ENCODE measurements at places on chromosomes 2 and 18.
A peak's percentile ranks its signal among the peaks of the same experiment; 100 is the strongest.

GRCh38 chr2:96832754-96833507, 10.9 kb downstream of the ANKRD23 start:
- peak; percentile 74 for DNase-seq

- no peak for DNase-seq
Measured at GRCh38 chr18:80196528-80197320, 50.6 kb downstream of the PARD6G start.

GRCh38 chr2:133972786-133973185, 281.1 kb upstream of the MGAT5 start:
- DNase-seq, result no peak

DNA sequence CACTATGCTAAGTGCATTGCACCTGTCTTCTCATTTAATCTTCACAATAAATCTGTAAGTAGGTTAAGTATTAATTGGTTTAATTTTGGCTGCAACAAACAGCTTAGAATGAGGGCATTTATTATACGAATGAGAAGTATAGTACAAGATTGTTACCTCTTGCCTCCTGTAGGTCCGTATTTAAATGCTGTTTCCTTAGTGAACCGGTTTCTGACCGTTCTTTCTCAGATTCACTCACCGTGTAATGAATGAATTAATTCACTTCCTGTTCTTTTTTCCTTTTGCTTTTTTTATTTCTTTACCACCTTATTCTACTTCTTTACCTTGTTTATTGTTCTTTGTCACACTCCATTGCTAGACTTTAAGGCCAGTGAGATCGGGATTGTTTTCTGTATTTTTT, 153.8 kb upstream of the RASGRP3 start:
- DNase-seq, result no peak

GRCh38 chr2:173523497-173523896, 168.8 kb downstream of the CDCA7 start:
- DNase-seq, result no peak

- DNase-seq, result no peak
Measured at GRCh38 chr2:76075126-76075525, 364.4 kb upstream of the GCFC2 start.

DNA sequence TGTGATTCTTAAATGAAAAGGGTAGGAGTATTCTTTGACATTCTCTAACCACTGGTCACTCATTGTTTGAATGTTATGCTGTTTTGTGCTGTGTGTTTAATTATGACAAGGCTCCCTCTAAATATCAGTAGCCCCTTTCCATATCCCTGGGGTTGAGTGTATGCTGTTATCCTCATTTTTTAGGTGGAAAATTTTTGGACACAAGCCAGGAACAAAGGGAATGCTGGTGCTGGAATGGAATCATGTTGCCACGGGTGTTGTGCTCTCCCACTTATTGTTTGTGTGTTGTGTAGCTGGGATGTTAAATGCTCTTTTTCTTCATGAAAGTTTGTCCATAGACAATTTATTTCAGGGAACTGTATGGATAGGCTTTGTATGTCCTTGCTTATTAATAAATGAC, 43.3 kb downstream of the ZNF532 start:
- no peak for DNase-seq

DNA sequence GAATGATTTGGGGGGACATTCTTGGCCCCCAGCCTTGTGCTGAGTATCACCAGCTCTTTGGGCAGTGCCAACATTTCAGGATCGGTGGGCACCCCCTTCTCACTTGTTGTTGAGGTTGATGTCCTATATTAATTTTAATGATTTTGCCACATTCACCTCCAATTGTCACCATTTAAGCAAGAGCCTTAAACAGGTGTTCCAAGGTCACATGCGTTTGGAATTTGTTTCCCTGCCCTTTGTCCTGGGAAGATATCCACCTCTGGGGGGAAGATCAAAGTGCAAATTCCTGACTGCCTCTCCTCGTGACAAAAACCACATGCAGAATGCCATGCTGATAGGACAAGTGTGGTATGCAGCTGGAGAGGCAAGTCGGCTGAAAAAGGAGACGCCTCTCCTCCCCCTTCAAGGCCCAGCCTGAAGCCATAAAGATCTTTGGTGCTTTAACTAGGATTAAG, 72.5 kb upstream of the ID2 start:
- DNase-seq, result no peak

DNA sequence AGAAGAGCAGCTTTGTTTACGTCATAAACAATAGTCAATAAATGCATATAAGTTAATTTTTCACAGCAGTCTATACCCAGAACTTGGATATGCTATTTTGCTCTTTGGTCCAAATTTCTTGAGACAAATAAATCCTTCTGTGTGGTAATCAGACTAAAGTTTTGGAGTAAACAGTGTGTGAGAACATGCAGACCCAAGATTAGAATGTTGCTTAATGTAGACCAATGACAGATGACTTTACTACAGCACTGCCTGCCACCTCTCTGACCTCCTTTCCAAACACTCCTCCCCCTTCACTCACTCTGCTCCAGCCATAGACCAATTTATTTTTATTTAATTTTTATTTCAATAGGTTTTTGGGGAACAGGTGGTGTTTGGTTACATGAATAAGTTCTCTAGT, 115.3 kb upstream of the TANK start:
- DNase-seq, result no peak

- no peak for DNase-seq
Measured at GRCh38 chr2:101706819-101707177, 9.3 kb downstream of the MAP4K4 start.

DNA sequence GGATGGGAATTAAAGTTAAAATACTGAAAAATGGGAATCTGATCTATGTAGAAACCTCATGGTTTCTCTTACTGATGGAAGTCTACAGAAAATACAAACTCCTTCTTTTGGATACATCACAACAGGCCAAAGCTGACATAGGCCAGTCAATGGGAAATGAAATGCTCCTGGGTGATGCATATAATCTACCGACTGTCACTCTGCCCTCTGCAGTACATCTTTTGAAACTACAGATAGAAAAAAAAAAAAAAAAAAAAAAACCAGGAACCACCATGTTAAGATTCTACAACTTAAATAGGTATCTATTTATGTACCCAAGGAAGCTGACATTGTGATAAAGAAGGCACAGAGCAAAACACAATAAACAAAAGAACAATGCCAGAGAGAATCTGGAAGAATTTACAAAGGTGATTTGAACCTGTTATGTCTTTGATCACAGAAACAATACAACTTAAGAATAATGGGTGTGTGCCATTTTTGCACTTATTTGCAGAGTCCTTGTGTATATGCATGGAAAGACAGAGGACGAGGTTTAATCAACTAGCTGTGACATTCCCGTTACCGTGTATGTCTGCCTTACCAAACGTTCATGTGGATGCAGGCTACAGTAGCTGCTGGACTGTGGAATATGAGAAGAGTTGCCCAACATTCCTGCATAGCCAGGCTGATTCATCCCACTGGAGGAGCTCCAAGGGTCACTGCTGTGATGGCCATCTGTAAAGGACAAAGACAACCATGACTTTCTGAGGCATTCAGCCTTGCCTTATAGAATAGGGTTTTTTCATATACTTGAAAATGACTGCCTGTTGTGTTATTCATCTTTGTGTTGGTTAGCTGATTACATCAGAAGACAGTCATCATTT, 312.7 kb downstream of the TCF4 start:
- no peak for DNase-seq

DNA sequence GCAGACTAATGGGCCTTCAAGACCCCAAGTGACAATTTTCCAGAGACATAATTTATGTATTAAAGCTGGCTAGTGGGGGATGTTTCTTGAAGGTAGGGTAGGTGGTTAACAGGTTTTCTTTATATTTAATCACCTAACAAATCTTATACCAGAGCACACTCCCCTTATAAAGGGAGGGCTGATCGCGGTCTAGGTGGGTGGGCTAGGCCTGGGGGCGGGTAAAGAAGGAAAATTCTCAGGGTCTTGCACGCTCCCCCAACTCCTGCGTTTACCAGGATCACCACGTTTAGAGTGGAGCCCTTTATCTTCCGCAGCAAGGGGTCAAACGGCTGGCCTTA, 19.9 kb upstream of the CXXC1 start:
- DNase-seq, result no peak

DNA sequence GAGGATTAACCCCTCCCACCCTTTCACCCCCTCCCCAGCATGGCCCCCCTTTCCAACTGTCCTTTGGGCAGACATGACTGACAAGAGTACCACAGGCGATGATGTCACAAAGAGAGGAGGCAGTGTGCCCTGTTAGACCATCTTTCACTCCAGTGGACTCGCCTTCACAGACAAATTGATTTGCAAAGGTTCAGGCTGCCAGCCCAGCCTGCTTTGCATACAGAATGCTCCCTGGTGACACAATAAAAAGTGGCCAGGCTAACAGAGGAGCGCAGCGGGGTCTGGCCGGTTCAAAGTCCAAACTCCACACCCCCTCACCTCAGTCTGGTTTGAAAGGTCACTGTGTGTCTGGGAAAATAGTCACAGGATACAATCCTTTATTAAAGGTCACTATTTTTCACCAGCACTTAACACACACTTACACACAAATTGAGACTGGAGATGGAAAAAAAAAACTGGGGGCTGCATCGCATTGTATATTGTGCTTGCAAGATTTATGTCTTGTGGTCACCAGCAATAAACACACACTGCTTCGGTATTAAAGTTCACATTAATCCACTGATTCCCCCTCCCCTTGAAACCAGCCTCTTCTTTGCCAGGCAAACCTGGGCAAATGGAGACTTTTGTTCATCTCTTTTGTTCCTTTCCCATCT, 236.9 kb downstream of the BCL11A start:
- DNase-seq, result peak; percentile 60

GRCh38 chr2:239952251-239952650, 72.9 kb downstream of the NDUFA10 start:
- no peak for DNase-seq

GRCh38 chr2:157420771-157421323, 23.0 kb downstream of the CYTIP start:
- DNase-seq, result no peak

DNA sequence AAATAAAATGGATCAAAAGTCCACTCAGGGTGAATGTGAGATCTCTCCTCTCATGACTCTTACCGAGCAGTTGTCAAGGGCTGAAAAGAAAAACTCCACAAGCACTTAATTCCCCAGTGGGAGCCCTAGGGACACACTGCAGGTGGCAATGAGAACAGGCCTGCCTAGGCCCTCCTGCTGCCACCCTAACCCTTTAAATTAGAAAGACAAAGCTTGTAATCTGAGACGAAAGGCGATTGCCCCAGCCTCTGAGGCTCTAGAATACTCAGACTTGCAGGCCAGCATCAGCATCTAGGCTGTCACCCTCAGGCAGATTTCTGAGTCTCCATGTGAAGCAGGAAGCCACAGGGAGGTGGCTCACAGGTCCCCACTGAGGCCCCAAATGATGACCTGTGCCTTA, 457.0 kb upstream of the MYT1L start:
- no peak for DNase-seq

DNA sequence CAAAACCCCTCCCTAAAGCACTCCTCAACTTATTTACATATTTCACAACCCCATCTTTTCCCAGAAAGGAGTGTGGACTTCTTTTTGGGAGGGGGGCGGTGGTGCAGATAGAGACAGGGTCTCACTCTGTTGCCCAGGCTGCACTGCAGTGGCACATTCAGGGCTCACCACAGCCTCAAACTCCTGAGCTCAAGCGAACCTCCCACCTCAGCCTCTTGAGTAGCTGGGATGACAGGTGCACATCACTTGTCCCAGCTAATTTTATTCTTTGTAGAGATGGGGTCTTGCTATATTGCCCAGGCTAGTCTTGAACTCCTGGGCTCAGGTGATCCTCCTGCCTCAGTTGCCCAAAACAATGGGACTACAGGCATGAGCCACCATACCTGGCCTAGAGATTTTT, 44.1 kb downstream of the ADCY3 start:
- no peak for DNase-seq

DNA sequence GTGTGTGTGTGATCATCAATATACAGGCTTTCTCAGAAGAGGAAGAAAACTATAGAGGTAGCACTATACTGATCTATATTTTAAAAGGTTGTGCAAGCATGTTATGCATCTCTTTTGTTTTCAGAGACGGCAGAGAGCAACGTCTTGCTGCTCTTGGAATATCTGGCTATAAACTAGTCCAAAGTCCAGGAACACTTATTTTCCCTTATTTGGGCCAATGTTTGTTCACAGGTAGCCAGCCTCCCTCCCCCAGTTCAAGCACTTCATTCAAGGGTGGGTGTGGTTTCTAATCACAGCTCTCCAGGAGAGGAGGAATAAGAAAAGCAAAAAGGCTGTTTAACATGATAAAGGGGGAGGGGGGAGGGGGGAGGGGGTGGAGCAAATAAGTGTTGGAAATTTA, 4.2 kb downstream of the FZD5 start:
- no peak for DNase-seq

DNA sequence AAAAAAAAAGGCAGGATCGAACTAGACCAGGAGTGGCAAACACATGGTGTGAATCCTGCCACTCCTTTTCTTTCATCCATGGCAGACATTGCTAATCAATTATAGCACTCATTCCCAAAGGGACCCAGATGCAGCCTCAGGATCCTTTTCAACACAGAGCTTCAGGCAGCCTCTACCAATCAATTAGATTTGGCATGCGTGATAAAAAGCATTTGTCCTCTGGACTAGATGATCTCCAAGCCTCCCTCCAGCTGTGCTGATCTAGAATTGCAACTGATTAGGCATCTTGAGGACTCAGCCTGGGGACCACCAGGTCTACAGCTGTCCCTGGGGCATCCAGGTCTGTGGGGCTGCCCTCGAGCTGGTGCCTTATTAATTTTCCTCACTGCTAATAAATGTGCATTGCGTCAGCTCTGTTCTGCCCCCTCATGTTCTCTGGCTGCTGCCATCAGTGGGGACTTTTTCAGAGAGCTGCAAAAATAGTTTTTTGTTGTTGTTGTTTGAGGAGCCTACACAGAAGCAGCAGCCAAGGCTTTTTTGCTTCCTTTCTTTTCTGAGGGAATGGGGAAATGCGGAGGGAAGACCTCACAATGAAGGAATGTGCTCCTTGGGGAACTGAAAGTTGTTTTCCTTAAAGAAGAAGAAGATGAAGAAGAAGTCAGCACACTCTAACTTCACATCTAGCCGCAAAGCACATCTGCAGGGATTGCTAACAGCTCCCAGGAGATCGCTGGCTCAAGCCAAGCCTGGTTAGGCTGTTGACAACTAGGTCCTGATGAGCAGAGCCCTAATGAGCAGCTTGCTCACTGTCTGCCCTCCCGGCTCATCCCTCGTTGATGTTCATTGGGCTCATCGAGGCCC, 8.8 kb upstream of the ATOH8 start:
- no peak for DNase-seq

GRCh38 chr2:88834376-88834775, 142.9 kb downstream of the RPIA start:
- no peak for DNase-seq

DNA sequence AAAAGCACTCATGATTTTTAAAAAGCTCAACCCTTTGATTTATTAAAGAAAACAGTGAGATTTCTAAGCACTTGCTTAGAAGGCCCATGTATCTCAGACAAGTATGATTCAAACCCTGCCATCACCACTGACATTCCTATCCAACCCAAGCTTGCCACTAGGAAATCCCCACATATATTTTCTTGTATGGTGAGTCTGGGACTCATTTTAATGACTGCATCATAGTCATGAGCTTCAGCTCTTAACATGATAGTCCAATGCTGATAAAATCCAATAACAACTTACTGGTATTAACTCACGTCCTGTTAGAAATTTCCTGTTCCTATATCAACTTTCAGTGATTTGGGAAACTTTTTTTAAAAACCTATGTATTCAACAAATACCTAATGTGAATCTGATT, 39.4 kb upstream of the NCKAP5 start:
- DNase-seq, result no peak
